Activated naive CD8-positive, alpha-beta T cell treated with anti-CD3 and anti-CD28 coated beads, Interleukin-2, amount 50 U/mL, for 24 hours (primary cell): ENCODE measurements at places on chromosomes 12 and 14.

GRCh38 chr12:27208414-27208750, 35.7 kb upstream of the STK38L start:
- DNase-seq: no peak

GRCh38 chr14:24183014-24183481, 5.6 kb downstream of the IPO4 start:
- no peak for DNase-seq

DNA sequence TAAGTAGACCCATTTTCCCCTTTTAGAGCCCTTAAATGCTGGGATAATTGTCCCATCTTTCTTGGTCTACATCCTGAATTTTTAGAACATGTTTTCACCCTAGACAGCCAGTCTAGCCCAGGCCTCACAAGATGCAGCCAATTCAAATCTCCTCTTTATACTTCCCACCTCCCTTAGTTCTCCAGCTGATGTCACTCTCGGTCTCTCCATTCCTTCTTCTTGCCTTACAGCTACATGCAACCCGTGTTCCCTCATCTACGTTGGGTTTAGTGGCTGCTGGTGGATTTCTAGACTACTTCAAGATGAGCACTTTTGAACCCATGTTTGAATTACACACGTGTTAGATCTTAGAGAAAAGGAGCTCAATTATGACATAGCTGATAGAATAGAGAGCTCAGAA, 132.0 kb downstream of the PPM1H start:
- DNase-seq: no peak

DNA sequence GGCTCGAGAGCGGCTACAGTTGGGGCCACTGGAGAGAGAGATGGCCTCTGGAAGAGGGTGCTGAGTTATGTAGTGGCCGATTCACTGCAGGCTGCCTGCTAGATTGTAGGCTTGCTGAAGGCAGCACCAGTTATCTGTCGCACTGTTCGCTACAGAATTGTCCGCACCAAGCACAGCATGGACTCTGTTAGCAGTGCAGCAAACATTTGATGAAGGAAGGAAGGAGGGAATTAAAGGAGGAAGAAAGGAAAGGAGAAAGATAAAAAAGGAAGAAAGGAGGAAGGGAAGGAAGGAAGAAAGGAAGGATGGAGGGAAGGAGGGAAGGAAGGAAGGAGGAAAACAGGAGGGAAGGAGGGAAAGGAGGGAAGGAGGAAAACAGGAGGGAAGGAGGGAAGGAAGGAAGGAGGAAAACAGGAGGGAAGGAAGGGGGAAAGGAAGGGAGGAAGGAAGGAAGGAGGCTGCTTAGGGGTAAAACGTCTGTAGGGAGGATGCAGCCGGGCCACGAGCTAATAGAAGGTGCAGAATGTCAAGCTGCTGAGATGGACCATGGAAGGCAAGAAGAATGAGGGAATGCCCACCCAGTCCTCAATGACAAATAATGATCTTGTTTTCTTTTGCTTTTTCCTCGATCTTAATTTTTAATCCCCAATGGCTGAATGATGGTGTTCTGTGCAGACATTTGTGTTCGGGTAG, 27.3 kb upstream of the ADIPOR2 start:
- DNase-seq: no peak
